ENCODE measurements at places on chromosomes 12 and 14.

DNA sequence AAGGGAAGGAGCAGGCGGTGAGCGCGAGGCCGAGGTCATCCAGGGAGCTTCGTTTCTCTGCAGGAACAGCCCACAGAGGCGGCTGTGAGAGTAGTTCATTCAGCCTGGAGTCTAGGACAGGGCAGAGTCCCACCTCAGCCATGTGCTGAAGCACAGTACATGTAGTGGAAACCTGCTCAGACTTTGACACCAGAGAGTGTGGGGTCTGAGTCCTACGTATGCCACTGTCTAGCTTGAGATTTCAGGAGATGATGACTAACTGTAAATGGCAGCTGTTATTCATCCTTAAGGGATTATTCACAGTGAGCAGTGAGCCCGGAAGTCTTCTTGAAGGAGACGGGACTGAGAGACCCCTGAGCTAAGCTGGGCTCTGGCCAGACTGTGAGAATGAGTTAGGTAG, 938 bp upstream of the SLC6A13 start:
- DNase-seq, result no peak

DNA sequence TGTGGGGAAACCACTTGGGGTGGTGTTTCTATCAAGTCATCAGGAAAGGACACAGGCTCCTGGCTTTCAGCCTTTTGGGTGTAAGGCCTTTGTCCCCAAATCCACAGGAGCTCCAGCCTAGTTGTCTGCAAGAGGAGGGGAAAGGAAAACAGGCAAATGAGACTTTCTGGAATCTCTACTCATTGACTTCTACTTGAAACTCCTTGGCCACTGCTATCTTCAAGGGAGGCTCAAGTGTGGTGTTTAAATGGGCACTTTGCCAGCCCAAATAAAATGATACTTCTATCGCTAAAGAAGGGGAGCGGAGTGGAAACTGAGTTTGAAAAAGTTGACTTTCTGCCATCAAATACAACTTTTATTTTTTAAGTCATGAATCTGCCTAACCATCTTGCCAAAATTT, 445.9 kb upstream of the RGS6 start:
- DNase-seq, result no peak

DNA sequence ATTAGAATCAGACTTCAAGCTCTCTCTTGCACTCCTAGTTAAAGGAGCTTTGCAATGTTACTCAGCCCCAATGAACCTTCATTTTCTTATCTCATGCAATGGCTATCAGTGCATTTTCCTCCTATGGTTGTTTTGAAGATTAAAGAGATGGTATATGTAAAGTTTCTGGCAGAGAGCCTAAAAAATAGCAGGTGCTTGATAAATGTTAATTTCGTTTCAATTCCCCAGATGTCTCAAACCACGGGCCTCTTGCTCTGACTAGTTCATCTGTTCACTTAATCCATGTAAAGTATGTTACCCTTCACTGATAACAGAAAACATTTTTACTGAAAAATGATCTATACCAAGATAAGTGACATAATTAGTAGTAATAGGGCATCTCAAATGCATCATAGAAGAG, 735.4 kb upstream of the USP15 start:
- no peak for DNase-seq

- DNase-seq, result no peak
Observed at GRCh38 chr14:74462993-74463392, 30.1 kb downstream of the NPC2 start.

- DNase-seq, result peak; percentile 38
Observed at GRCh38 chr12:46373301-46374296, 1.0 kb upstream of the SLC38A2 start.

DNA sequence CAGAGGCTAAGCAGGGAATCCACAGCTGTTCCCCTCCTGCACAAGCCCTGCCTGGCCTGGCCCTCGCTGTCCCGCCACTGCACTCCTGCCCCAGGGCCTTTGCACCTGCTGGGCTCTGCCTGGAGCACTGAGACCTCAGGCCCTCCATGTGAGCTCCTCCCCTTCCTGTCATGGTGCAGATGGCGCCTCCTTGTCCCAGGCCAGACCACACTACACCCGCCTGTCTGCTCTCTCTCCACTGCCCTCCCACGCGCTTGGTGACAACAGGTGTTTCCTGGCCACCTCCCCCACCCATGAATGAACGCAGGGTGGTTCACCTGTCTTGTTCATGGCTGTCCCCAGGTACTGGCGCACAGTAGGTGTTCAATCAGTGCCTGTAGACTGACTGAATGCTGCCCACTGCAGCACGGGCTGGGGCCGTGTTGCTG, 82.9 kb downstream of the NCOR2 start:
- no peak for DNase-seq

DNA sequence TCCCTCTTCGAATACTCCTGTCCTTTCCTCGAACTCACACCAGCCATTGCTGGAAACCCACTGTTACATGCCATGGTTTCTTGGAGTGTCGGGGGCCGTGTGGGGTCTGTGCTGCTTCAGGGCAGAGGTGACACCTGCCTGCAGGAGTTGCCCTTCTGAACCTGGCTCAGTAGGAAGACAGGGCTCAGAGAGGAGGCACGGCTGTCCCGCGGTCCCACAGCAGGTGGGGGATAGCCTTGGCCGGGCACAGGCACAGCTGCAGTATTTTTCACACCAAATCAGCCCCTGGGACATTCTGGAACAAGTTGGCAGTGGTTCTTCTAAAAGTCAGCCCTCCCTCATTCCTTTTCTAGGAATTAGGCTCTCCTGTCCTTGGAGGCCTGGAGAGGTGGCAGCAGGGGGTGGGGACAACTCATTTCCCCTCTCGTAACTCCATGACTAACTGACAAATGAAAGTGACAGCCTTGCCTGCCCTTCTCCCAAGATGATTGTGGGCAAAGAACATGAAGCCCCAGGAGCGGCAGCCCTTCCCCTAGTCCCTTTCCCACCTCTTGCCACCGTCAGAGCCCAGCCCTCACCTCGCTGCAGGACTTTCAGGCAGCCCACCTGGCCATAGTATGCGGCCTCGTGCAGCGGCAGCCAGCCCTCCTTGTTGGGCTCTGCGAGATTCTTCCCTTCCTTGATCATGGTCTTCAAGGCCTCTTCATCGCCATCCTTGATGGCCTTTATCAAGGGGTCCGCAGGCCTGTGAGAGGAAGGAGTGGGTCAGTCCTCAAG, 22.4 kb downstream of the ASB2 start:
- no peak for DNase-seq

- DNase-seq, result no peak
Observed at GRCh38 chr12:47095446-47096236, 15.9 kb upstream of the AMIGO2 start.

DNA sequence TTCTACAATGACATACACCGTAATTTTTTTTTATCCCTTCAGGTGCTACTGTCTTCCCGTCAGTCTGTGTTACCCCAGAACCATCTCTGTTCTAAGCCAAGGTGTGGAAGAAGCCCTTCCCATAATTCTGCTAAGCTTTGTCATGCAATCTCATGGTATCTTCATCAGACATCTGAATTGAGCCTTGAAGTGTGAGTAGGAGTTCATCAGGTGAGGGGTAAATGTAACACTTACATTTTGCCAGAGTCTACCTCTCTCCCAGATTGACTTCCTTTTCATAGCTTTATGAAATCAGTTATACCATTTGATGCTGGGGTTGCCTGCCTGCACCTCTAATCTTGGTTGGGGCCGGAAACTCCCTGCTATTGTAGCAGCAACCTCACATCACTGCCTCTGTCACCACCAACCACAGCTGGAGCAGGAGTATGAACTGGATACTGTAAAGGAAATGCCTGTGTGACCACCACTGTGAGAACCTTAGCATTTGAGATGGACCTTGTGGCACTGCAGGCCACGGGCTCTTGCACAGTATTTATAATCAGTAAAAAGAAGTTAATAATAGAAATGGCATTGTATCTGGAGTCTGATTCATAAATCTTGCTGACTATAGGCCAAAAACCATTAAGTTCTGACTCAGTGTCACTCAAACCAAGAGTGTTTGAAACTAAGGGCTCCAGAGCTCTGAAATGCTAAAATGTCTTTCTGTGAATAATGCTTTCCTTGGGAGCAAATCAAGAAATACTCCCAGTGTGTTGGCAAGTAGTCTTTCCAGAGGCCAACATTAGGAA, 58.7 kb upstream of the STK38L start:
- DNase-seq, result peak; percentile 18
